ENCODE measurements at places on chromosomes 2 and 18.

DNA sequence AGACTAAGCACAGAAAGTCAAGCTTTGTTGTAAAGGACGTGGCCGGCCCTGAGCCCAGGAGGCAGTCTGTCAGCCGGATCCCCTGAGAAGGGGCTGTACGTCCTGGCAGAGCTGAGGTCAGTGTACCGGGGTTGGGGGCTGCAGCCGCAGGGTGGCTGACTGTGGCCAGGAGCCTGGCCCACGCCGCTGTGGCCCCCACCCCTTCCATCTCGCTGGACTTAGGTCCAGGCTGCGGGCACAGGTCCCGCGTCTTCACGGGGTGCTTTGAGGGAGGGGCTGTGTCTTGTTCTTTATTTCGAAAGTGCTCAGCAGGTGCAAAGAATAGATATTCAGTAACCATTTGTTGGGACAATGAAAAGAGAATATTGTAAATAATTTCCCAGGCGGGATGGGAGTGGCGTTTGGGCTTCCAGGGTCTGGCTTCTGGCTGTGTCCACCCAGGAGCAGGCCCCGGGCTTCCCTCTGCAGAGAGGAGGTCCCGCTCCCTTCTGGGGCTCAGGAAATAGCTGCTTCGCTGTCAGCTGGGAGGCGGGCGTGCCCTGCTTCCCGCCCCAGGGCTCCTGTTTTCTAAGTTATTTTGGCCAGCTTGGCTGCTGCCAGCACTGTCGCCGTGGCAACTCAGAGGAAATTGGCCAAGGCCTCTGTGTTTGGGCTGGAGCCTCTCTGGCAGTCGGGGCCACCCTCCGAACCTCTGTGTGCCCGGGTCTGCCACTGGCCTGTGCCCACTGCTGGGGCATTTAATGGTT, 7.4 kb downstream of the NFATC1 start:
- no peak for DNase-seq

GRCh38 chr18:75053028-75053629, 155.8 kb downstream of the PTGR3 start:
- no peak for DNase-seq

GRCh38 chr2:38296197-38296780, 80.8 kb downstream of the ATL2 start:
- DNase-seq = no peak

GRCh38 chr2:102060792-102061191, 69.0 kb downstream of the IL1R2 start:
- no peak for DNase-seq

DNA sequence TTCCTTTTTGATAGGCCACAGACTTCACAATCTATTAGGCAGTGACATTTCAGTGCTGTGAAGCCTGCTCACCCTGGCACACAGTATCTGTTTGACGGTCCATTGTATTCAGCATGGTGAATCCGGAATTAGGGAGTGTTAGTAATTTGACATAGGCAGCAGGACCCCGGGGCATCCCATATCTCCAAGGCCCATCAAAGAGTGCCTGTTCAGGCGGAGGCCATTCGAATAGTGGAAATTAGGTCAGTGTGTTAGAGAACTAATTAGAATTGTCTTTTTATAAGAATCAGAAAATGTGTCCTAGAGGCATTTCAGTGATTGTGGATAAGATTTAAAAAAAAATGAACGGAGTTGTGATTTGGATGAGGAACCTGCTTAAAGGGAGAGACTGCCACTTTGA, 818.8 kb upstream of the SOX11 start:
- no peak for DNase-seq

DNA sequence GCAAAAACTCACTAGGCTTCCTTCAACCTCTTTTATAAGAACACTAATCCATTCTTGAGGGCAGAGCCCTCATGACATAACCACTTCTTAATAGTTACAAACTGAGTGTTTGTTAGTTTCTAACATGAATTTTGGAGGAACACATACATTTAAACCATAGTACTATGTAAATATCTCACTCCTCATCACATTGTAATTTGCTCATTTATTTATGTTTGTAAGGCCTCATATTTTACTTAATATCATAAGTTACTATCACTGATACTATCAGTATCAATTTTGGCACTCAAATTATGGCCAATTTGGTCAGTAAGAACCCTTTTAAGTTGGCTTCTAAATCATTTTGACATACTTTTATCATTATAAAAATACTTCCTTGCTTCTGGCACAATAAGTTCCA, 603.1 kb downstream of the ZEB2 start:
- DNase-seq = no peak

GRCh38 chr18:55584201-55584600, 3.8 kb downstream of the TCF4 start:
- no peak for DNase-seq

GRCh38 chr18:63977040-63977439, 7.2 kb downstream of the SERPINB8 start:
- DNase-seq = no peak

- DNase-seq = no peak
Measured at GRCh38 chr2:179177694-179178093, 86.9 kb downstream of the SESTD1 start.

DNA sequence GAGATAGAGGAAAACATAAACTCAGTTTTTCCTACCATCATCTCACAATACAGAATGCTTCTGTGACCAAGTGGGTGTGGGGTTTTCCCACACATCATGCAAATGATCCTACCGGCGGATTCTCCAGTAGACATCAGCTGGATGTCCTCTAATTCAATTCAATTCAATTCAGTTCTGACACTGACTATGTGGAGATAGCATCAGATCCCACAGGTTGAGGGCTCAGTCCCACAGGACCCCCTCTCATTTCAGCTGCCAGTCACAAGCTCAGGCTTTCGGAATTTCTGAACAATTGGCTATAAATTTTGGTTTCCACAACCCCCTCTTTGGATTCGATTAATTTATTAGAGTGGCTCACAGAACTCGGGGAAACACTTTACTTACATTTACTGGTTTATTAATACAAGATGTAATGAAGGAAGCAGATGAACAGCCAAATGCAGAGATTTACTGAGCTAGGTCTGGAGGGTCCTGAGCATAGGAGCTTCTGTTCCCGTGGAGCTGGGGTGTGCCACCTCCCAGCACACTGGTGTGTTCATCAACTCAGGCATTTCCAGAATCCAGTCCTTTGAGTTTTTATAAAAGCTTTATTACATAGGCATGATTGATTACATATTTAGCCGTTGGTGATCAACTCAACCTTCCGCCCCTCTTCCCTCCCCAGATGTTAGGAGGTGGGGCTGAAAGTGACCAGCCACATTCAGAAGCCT, 350.1 kb downstream of the MYCN start:
- no peak for DNase-seq

- DNase-seq = no peak
Measured at GRCh38 chr2:231397011-231397927, 1.8 kb downstream of the B3GNT7 start.

All from NK-92 treated with Interleukin-12 subunit alpha and Interleukin-12 subunit beta, amount 100 ng/mL, for 24 hours (cell line).